Parietal lobe (tissue), 2 donors: ENCODE measurements at places on chromosomes 2 and 18. TPM values are rescaled to one million over a fixed set of nuclear protein-coding genes. Genes with fewer than 3 reads are reported as not detected.

The PTRHD1 gene
- 27.5 TPM for total RNA-seq

The FBXO36 gene
- total RNA-seq: 8.1 TPM

The HSBP1L1 gene
- 2.2 TPM for total RNA-seq

The PXDN gene
- 99.5 TPM for total RNA-seq

The ASB18 gene
- total RNA-seq: not detected

The M1AP gene
- total RNA-seq: not detected

The ZNF638 gene
- 570 TPM for total RNA-seq
